ENCODE measurements at places on chromosomes 12 and 14.

DNA sequence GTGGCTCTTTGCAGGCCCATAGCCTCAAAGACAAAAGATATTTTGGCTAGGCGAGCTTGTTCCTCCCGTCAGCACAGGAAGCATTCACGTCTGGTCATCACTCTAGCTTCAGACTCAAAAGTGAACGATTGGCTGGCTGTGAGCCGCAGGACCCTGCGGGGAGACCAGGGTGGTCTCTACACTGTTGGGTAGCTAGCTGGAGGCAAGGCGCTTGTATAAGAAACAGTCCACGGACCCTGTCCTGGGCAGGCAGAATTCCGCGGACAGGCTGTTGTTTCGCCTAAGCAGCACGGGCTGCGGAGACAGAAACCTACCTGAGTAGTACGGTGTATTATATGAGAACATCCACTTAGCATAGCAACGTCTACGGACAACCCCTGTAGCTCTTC is 29.6 kb downstream of the WBP11 start:
- DNase-seq, result no peak

DNA sequence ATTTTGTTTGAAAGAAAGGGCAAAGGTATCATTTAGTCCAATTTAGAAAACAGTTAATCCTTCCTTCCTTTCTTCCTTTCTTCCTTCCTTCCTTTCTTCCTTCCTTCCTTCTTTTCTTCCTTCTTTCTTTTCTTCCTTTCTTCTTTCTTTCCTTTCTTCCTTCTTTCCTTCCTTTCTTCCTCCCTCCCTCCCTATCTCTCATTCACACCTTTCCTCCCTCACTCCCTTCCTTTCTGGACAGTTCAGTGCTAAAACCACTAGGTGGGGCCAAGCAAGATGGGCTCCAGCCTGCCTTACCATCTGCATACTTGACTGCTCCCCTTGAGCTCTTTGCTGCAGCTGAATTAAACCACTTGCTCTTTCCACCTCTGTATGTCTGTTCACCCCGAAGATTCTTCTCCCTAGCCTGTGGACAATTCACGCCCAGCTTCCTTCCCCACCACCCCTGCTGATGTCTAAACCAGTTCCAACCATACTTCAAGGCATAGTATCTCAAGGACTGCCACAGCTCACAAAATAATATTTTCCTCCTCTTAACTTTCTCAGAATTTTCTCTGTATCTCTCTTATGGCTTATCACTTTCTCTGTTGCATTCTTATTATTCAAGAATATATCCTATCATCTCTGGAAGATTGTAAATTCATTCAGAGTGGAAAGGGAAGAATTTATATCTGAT is 78.0 kb downstream of the DBX2 start:
- no peak for DNase-seq

DNA sequence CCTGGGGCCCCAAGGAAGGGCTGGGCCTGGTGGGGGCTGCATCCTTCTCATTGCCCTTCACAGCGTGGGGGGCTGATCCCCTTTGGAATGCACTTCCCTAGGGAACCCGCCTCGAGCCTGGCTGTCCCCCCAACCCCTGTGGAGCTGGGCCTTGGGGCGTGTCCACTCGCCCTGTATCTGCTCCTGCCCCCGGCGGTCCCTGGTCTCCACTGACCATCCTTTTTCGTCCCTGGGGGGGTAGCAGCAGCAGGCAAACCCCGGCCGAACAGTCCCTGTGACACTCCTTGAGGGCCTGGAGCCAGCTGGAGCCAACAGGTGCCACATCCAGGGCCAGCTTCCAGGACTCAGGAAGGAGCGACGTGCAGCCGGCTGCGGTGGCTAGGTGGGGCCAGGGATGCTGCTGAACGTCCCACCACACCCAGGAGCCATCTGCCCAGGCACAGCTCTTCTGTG is 9.4 kb upstream of the GPR132 start:
- DNase-seq, result peak; percentile 72

- DNase-seq, result no peak
Measured at GRCh38 chr12:47783024-47783755, 10.2 kb downstream of the SLC48A1 start.

- DNase-seq, result no peak
Measured at GRCh38 chr14:63770187-63770807, 42.4 kb upstream of the SGPP1 start.

- no peak for DNase-seq
Measured at GRCh38 chr12:58435647-58436046, 484.7 kb downstream of the LRIG3 start.

DNA sequence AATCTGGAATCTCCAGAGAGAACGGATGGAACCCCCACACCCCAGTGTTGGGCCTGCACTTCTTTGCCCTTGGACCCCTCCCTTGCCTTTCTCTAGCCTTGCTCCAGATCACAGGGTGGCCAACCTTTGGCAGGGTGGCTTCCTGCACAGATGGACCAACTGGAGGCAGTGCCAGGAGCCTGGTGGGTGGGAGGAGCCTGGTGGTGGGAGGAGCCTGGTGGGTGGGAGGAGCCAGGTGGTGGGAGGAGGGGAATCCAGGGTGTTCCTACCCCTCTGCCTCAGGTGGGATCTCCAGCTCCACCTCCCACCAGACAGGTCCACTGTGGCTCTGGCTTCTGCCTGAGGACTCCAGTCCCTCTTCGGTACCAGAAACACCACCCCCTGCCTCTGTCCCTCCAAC is 15.0 kb upstream of the ORAI1 start:
- no peak for DNase-seq

GRCh38 chr14:24857277-24857676 is 192.7 kb downstream of the STXBP6 start:
- no peak for DNase-seq

DNA sequence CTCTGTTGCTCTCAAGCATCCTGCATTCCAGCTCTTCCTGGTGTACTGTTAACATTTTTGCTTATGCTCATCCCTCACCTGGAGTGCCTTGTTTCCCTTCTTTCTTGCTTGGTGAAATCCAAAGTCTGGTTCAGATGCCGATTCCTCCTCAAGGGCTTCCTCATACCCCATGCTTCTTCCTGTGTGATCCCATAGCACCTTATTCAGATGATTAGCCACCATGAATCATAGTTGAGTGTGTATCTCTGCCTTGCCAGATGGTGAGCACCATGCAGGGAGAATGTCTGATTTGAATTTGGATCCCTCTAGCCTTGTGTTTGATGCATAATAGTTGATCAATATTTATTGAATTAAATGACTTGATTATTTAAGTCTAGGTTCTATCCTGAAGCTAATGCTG is 39.4 kb upstream of the ANO4 start:
- DNase-seq, result peak; percentile 53

DNA sequence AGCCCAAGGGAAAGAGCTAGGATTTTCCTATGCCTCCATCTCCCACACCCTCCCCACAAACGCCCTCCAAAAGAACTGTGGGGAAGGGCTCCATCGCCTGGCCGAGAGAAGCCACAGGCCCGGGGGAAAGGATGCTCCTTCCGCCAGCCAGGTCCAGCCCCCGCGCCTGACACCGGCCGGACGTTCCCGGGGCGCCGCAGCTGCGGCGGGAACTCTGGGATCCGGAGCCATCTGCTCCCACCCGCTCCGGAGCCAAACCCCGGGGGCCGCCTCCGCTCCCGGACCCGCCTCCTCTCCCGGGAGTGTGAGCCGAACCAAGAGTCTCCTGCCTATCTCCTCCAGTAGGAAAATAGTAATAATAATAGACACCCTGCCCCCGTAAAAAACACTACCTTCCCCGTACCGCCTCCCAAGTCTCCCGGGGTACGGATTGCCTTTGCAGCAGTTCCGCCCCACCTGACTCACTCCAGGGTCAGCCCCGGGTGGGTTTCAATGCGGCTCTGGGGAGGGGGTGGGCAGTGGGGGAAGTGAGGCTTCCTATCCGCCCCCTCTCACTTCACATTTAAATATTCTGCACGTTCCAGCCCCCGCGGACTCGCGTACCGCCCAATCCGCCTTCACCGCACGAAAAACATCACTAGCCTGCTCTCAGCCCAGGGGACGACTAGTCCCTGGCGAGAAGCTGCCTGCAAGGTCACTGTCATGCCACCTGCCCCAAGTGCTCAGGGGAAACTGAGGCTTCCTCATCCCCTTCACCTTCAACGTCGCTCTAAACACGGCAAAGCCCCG is 2.4 kb downstream of the AGAP2 start:
- no peak for DNase-seq

DNA sequence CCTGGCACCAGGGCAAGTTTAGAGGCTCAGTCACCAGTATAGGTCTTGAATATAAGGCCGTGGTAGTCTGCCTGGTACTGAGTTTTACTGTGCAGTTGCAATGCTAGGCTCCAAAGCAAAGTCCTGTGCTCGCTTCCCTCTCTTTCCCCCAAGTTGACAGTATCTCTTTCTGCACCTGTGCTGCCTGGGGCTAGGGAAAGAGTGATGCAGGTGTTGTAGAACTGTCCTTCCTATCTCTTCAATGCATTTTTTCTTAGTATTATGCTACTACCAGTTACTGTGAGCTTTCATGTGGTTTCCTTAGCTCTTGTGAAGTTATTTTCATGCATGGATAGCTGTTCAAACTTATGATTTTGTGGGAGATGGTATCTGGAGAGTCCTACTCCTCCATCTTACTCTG is 359.2 kb downstream of the SYT1 start:
- DNase-seq, result no peak

DNA sequence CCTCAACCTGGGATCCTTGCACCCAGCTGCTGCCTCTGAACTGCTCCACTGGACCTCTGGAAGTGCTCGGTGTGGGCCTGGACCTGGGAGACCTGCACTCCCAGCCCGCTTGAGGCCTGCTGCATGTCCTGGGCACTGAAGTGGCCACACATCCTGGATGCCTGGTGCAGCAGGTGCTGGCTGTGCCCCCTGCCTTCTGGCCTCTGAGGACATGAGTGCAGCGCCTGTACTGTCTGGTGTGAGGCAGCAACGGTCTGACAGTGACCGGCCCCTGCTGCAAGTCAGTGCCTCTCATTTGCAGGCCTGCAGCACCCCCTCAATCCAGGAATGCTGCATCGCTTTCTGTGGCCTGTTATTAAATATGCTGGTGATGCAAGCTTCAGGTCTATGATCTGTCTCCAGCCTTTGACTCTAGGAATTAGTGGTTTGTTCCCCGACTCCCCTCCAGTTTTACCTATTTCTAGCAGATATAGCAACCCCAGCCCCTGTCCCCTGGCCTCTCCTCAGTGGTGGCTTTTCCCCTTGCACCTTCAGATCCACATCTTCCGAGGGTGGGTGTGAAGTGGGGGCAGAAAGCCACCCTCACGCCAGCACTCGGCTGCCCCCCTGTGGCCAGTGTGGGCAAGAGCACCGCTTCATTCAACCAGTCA is 3.6 kb downstream of the SMIM41 start:
- DNase-seq, result peak; percentile 13

DNA sequence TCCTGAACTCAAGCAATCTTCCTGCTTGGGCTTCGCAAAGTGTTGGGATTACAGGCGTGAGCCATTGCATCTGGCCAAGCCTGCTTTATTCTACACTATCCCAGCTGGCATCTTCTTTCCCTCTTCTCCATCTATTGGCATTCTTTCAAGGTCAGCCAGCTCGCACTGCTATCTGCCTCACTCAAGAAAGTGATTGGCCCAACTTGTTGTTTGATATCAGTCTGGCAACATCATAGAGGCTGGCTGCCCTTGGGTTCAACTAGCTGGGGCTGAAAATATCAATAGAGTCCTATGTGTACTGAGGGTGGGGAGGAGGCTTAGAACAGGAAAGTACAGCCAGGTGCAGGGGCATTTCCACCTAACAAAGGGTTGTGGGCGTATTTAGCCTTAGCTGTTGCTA is 17.1 kb downstream of the GMFB start:
- DNase-seq, result no peak

GRCh38 chr12:12449533-12450025 is 92.7 kb downstream of the BORCS5 start:
- DNase-seq, result peak; percentile 51

- DNase-seq, result no peak
Measured at GRCh38 chr12:13228579-13228978, 32.1 kb downstream of the EMP1 start.

DNA sequence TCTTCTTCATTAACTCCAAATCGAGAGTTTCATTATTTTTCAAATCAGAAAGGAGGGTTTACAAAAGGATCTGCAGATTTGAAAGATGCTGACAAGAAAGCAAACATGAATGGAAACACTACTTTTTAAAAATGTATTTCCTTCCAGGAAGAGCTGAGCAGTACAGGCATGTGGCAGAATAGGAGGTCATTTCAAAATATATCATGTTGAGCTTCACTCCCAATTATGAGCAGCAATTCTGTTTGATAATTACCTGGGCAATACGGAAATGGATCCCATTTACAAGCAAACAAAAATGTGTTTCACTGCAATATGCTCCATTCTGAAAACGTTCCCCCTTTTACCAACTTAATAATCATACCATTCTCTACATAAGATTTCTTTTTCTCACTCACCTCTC is 147.7 kb upstream of the BCL2L14 start:
- DNase-seq, result no peak
